ENCODE measurements at places on chromosomes 2 and 18. TPM values are rescaled to one million over a fixed set of nuclear protein-coding genes. Genes with fewer than 3 reads are reported as not detected.
A peak's percentile ranks its signal among the peaks of the same experiment; 100 is the strongest.

DNA sequence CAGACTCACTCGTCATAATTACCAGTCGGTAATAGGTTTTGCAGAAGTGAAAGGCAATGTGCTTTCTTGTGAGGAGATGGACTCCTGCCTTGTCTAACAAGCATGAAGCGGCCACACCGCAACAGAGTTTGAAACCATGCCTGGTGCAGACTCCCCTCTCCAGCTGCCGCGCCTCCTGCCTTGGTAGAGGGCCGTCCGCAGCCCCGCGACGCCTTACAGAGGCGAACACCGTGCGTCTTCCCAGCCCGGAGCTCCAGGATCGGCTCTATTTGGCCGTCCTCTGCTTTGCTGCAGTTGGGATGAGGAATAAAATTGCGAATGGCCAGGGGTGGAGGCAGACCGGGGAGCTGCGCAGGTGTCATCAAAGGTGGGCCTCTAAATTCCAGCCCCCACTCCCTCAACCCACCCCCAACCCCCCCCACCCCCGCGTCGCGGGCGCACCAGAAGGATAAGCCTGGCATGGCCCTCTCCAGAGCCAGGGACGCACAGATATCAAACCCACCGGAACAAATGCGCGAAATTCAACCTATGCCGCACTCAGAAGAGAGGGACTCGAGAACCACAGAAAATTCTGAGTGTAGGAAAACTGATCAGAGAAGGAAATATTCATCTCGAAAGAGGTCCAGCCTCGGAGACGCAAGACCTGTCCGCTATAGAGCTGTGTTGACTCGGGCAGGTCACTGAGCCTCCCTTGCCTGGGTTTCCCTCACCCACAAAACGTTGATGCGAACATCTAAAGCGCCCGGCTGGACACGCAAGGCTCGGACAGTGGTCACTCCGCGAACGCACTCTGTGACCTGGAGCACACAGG, 1.1 kb downstream of the TRABD2A start:
- no peaks in the 10 kb centered on the region for H3K36me3 ChIP-seq
- peak; percentile 68 for DNase-seq
- H3K27ac ChIP-seq = no peak overlapping the region
- H3K27me3 ChIP-seq = peaks cover 44% of the 10 kb centered on the region

DNA sequence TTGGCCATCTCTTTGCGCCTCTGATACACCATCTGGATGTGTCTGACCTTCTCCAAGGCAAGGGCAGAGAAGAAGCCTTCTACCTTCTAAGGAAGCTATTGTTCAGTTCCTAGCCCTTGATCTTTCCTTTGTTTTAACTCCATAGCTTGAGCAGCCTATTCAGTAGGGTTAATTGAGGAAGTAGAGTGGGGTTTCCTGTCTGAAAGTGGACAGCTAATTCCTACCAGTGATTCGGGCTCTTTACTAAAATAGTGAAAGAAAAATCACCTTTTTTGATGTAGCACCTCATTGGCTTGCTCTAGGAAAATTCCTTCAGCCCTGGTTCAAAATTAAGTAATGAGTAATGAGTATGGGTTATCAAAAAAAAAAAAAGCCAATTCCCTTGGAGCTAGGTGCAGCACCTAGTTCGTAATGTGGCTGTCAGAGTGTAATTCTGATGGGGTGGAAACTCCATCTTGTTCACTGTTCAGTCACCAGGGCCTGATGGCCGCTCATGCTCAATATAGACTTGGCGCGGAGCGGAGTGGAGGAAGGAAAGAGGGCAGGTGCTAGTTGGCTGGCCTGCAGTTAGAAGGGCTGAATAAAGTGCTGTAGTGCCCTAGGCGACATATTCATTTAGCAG, 2.9 kb upstream of the MGAT5 start:
- no peak overlapping the region for H3K4me3 ChIP-seq
- no peak for DNase-seq
- H3K4me1 ChIP-seq = peaks cover 3% of the 10 kb centered on the region

Gene AFF3
- total RNA-seq = 113 TPM

GRCh38 chr2:231514225-231514950, 15.9 kb downstream of the NMUR1 start:
- H3K27me3 ChIP-seq = no peaks in the 10 kb centered on the region
- H3K36me3 ChIP-seq = no peaks in the 10 kb centered on the region
- peak overlapping the region; percentile 89 for H3K4me3 ChIP-seq
- H3K27ac ChIP-seq = peak overlapping the region; percentile 97
- peak; percentile 98 for DNase-seq
- H3K4me1 ChIP-seq = peaks cover 17% of the 10 kb centered on the region

DNA sequence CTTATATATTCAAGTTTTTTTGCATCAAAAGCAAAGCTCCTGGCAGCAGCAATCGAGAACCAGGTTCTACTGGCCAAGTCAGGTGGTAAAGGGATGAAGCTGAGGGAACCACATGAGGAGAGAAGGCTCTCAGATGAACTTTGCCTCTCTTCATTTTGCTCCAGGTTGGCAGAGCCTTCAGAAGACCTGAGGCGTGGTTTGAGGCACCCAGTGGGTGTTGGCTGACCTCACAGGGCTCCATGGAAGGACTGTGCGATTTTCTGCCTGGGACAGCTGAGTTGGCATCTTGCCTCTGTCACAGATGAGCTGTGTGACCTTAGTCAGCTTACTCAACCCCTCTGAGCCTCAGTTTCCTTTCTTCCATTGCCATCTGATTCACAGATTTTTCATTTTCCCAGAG, 89.0 kb downstream of the INSIG2 start:
- no peak overlapping the region for H3K4me3 ChIP-seq
- H3K27me3 ChIP-seq = peaks cover 22% of the 10 kb centered on the region
- no peaks in the 10 kb centered on the region for H3K36me3 ChIP-seq
- no peak overlapping the region for H3K27ac ChIP-seq
- H3K4me1 ChIP-seq = no peaks in the 10 kb centered on the region

DNA sequence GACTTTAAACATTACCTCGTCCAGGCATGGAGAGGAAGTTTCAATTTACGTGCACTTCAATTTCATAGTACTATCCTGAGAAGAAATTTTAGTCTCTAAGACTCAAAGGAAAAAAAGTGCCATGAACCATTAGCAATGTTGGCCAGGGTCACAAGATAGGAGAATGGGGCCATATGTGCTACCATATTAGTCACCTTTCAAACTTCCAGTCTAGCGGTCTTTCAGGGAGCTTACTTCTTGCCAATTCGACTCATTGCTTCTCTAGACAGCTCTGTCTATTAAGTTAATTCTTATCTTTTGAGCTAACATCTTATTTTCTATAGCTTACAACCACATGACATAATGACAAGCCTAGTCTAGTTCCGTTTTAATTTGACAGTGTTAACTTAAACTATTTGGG, 129.1 kb downstream of the ANKRD44 start:
- no peak overlapping the region for H3K27ac ChIP-seq
- peaks cover 50% of the 10 kb centered on the region for H3K4me1 ChIP-seq
- H3K27me3 ChIP-seq = no peaks in the 10 kb centered on the region
- no peak overlapping the region for H3K4me3 ChIP-seq
- peaks cover 2% of the 10 kb centered on the region for H3K36me3 ChIP-seq

- H3K27me3 ChIP-seq = no peaks in the 10 kb centered on the region
- H3K27ac ChIP-seq = no peak overlapping the region
- H3K36me3 ChIP-seq = no peaks in the 10 kb centered on the region
- no peak for DNase-seq
These were observed 38.5 kb downstream of the SPRED2 start for GRCh38 chr2:65393743-65394422.

Gene MAPRE3
- 12.0 TPM for total RNA-seq

DNA sequence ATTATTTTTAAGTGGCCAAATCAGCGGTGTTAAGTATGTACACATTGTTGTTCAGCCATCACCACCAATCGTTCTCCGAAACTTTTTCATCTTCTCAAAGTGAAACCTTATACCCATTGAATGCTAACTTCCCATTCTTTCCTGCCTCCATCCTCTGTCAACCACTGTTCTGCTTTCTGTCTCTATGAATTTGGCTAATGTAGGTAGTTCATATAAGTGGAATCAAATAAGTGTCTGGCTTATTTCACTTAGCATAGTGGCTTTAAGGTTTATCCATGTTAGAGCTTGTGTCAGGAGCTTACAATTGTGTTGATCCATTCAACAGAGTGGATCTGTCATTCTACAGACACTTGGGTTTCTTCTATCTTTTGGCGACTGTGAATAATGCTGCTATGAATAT, 192.1 kb downstream of the WDR7 start:
- H3K27ac ChIP-seq = no peak overlapping the region
- H3K36me3 ChIP-seq = no peaks in the 10 kb centered on the region
- H3K27me3 ChIP-seq = no peaks in the 10 kb centered on the region
- no peak overlapping the region for H3K4me3 ChIP-seq

Gene CYRIA
- 2.1 TPM for total RNA-seq

- no peaks in the 10 kb centered on the region for H3K27me3 ChIP-seq
- no peaks in the 10 kb centered on the region for H3K36me3 ChIP-seq
- no peak overlapping the region for H3K27ac ChIP-seq
- DNase-seq = no peak
- H3K4me3 ChIP-seq = no peak overlapping the region
These were observed 238.5 kb upstream of the ERBB4 start for GRCh38 chr2:212777020-212777491.

Gene ERMN
- not detected for total RNA-seq

GRCh38 chr2:127122361-127123027, 15.5 kb upstream of the BIN1 start:
- H3K27me3 ChIP-seq = no peaks in the 10 kb centered on the region
- no peak overlapping the region for H3K27ac ChIP-seq
- H3K4me1 ChIP-seq = no peaks in the 10 kb centered on the region
- DNase-seq = no peak
- H3K4me3 ChIP-seq = no peak overlapping the region

- H3K4me3 ChIP-seq = no peak overlapping the region
- H3K27ac ChIP-seq = no peak overlapping the region
- H3K4me1 ChIP-seq = peaks cover 7% of the 10 kb centered on the region
- no peak for DNase-seq
These were observed 48.5 kb upstream of the DOCK10 start for GRCh38 chr2:225090746-225091145.

Gene DSEL
- 49.8 TPM for total RNA-seq

Gene TNFRSF11A
- 0.49 TPM for total RNA-seq

GRCh38 chr2:168316073-168316440, 68.7 kb upstream of the STK39 start:
- H3K27me3 ChIP-seq = no peaks in the 10 kb centered on the region
- H3K4me1 ChIP-seq = peaks cover 52% of the 10 kb centered on the region
- H3K4me3 ChIP-seq = no peak overlapping the region
- no peaks in the 10 kb centered on the region for H3K36me3 ChIP-seq

DNA sequence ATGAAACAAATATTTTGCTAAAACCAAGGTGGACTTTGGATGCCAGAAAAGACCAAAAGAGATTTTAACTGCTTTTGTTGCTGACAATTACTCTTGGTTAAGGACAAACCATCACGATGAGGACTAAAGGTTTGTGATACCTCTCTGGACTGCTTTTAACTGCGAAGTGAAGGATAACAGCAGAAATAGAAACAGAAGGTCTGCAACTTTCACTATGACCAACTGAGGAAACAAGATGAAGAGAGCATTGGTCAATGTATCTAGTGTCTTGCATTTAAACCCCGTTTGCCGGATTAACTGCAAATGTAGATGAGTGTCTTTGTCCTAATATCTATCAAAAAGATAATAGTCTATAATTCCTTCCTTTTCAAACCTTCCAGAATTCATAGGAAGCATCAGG, 541.7 kb downstream of the ERBB4 start:
- H3K4me3 ChIP-seq = no peak overlapping the region
- no peaks in the 10 kb centered on the region for H3K4me1 ChIP-seq
- H3K27ac ChIP-seq = no peak overlapping the region
- no peak for DNase-seq
- no peaks in the 10 kb centered on the region for H3K27me3 ChIP-seq
- H3K36me3 ChIP-seq = no peaks in the 10 kb centered on the region

Gene TYMS
- 49.5 TPM for total RNA-seq

DNA sequence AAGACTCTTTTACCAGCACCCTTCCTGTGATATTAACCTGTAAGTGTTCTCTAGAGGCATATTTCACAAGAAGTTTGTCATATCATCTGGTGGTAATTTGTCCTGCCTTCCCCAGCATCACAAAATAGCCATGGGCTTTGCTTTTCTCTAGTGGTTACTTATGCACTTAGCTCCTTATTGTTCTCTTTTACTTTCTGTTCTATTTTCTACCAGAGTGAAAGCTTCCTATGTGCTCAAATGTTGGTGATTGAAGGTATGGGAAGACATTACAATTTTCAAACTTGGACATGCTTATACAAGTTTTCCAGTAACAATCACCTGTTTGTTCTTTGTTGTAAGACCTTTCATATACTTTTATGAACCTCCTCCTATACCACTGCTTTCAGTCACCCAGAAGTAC, 87.0 kb upstream of the KCNH7 start:
- peaks cover 14% of the 10 kb centered on the region for H3K4me1 ChIP-seq
- DNase-seq = no peak
- no peak overlapping the region for H3K4me3 ChIP-seq
- no peak overlapping the region for H3K27ac ChIP-seq
- no peaks in the 10 kb centered on the region for H3K36me3 ChIP-seq

- H3K27me3 ChIP-seq = peaks cover 4% of the 10 kb centered on the region
- no peaks in the 10 kb centered on the region for H3K4me1 ChIP-seq
- H3K27ac ChIP-seq = no peak overlapping the region
- H3K36me3 ChIP-seq = peaks cover under 1% of the 10 kb centered on the region
- DNase-seq = peak; percentile 42
- no peak overlapping the region for H3K4me3 ChIP-seq
These were observed 114.9 kb upstream of the ID2 start for GRCh38 chr2:8566774-8567468.

DNA sequence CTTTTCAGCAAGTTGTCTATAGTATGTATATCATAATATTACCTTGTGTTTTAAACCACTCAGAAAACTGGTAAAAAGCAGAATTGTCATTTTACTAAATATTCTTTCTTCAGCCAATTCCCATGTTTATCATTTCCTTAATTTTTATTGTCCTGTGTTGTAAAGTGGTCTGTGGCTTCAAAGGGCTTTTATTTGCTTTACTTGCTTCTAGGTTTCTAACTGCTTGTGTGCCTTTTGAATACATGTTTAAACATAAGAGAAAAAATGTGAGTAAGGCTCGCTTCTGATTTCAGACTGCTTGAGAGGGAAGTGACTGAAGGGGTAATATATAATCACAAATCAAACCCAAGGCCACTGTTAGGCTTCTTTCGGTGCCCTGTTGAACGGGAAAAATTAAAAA, 407.5 kb upstream of the NRP2 start:
- H3K27me3 ChIP-seq = no peaks in the 10 kb centered on the region
- H3K4me3 ChIP-seq = no peak overlapping the region
- H3K27ac ChIP-seq = no peak overlapping the region

- H3K4me3 ChIP-seq = no peak overlapping the region
- no peak for DNase-seq
- no peaks in the 10 kb centered on the region for H3K27me3 ChIP-seq
- peaks cover 35% of the 10 kb centered on the region for H3K4me1 ChIP-seq
These were observed 966 bp upstream of the RBM43 start for GRCh38 chr2:151262629-151263028.

DNA sequence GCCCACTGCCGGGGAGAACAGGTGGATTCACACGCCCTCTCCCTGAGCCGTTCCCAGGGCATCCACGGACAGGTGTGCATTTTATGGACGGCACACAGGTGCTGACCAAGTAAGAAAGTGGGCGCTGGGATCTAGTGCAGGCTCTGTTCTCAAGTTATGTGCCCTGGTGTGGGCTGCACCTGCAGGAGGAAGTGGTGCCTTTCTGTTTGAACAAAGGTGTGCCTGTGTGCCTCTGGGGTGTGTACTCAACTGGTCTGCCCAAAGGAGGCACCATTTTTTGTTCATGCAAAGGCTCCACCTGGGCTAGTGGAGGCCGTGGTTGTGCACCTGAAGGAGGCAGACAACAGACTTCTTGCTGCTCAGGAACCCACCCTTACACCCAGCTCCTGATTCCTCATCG, 88.2 kb upstream of the HK2 start:
- no peak overlapping the region for H3K4me3 ChIP-seq
- no peaks in the 10 kb centered on the region for H3K27me3 ChIP-seq
- no peak for DNase-seq
- peaks cover 41% of the 10 kb centered on the region for H3K4me1 ChIP-seq
- no peak overlapping the region for H3K27ac ChIP-seq
- H3K36me3 ChIP-seq = no peaks in the 10 kb centered on the region

Gene CARF
- 7.8 TPM for total RNA-seq

Gene IL36G
- not detected for total RNA-seq

All from chondrocyte (in vitro differentiated cells).